ENCODE measurements at places on chromosomes 1 and 21.

- DNase-seq, result no peak
These were observed 163.6 kb downstream of the PAPPA2 start for GRCh38 chr1:176626572-176627061.

DNA sequence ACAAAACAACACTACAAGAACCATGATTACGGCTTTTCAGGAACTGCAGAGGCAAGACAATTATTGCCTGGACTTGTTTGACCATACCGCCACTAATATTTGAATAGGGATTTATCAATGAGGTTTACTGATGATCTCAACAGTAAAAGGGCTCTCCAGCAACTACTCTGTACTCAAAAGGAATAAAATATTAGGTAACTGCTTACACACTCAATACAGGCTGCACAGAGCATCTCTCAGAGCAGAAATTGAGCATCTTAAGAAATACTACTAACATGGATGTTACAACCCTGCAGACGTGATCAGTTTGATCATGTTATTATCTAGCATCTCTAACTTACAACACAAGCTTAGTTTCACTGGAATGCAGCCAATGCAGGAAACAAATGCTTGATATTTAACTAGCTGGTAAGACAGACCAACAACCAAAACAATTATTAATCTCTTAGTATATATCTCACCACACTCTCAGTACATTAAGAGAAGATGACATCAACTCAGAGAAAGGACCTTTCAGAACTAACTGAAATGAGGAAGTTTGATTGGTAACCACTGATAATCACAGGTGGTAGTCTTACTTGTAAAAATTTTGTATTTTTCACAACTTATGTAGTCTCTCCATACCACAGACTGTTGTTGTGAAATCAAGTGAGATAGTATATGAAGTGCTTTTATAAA, 52.2 kb downstream of the PUM1 start:
- DNase-seq, result no peak

- no peak for DNase-seq
These were observed 543.7 kb upstream of the PKN2 start for GRCh38 chr1:88140325-88140724.

DNA sequence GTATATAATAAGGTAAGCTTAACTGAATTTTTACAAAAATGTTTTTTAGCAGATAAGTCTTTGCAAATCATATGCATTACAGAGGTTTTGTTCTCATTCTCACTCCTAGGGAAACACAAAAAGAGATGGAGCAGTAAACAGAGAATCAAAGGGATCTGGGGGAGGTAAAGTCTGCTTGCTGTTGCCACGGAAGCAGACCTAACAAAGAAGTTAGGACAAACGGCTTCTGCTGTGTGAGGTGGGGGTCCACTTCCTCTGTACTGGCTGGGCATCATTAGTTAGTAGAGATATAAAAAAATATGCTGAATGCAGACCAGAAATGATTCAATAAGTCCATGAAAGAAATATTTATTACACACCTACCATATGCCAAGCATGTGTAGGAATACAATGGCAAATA, 34.2 kb downstream of the GJA5 start:
- no peak for DNase-seq
